ENCODE measurements at places on chromosomes 2 and 18.

GRCh38 chr2:71500426-71501079, 47.2 kb downstream of the DYSF start:
- DNase-seq = no peak

GRCh38 chr18:13437034-13437433, 218.5 kb downstream of the LDLRAD4 start:
- no peak for DNase-seq

- no peak for DNase-seq
These were observed 101.3 kb upstream of the NDUFV2 start for GRCh38 chr18:9001209-9001608.

DNA sequence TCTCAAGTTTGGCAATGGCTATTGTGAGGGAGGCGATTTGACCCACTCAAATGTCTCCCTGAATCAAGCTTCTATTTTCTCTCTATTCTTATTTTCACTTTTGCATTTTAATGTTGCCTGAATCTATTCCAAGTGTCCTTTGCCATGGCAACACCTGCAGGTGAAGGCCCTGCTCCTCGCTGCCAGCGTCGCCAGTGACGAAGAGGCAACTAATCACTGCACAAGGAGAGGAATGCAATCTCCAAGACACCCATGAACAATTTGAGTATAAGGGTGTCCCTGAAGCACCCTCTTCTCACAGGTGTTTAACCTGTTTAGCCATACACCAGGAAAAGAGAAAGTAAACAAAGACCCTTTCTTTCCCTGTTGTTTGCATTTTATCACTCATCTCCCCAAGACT, 165.6 kb upstream of the VRK2 start:
- no peak for DNase-seq

- no peak for DNase-seq
These were observed 46.3 kb downstream of the PTPN2 start for GRCh38 chr18:12837747-12838146.

- no peak for DNase-seq
These were observed 94.8 kb downstream of the QPCT start for GRCh38 chr2:37439131-37439642.

GRCh38 chr18:62281684-62282083, 43.4 kb upstream of the TNFRSF11A start:
- DNase-seq = no peak

- DNase-seq = no peak
These were observed 1197.4 kb downstream of the SUCLG1 start for GRCh38 chr2:83261591-83262136.

- no peak for DNase-seq
These were observed 259.3 kb downstream of the ALPK2 start for GRCh38 chr18:58369616-58370015.

- DNase-seq = no peak
These were observed 118.2 kb upstream of the SEC11C start for GRCh38 chr18:59021500-59021899.

- DNase-seq = no peak
These were observed 10.5 kb upstream of the TMSB10 start for GRCh38 chr2:84894758-84895520.

DNA sequence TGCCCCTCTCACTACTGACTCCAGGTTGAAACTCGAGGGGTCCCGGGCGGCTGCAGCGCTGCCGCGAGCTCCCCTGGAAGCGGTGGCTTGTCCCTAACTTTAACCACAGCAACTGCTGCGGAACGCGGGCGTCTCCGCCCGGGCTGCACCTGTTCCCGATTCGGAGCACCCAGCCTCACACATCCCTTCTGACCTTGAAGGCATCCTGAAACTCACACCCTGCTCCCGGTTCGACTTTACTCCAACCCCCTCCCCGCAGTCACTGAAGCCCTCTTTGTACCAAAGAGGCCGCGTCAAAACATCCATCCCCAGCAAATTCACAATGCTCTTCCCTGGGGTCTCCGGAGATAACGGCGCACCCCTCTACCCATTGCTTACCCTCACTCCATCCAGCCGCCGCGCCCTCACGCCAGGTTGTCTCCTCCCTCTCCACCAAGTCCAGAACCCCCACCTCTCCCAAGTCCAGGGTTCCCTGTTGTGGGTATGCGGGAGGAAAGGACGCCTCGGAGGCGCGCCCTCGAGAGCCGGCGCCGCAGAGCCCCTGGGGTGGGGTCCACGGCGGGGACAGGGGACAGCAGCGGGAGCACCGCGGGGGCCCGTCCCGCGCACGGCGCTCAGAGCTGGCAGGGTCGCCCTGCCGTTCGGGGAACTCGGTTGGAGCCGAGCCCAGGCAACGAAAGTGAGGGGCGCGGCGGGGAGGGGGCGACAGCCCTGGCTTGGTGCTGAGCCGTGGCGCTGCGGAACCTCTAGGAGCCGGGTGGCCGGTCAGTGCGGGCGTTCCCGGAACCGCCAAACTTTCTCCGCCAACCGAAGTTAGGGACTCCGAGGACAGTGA, 934 bp downstream of the MYO5B start:
- no peak for DNase-seq

GRCh38 chr2:102159295-102159694, 16.7 kb downstream of the IL1R1 start:
- no peak for DNase-seq

GRCh38 chr2:20404950-20405349, 41.9 kb upstream of the RHOB start:
- DNase-seq = no peak

- DNase-seq = no peak
These were observed 39.0 kb upstream of the LYPD6B start for GRCh38 chr2:148999451-148999921.

- DNase-seq = no peak
These were observed 87.2 kb upstream of the VRK2 start for GRCh38 chr2:57959390-57959789.

GRCh38 chr2:197107291-197108269, 181.1 kb upstream of the PGAP1 start:
- DNase-seq = no peak

DNA sequence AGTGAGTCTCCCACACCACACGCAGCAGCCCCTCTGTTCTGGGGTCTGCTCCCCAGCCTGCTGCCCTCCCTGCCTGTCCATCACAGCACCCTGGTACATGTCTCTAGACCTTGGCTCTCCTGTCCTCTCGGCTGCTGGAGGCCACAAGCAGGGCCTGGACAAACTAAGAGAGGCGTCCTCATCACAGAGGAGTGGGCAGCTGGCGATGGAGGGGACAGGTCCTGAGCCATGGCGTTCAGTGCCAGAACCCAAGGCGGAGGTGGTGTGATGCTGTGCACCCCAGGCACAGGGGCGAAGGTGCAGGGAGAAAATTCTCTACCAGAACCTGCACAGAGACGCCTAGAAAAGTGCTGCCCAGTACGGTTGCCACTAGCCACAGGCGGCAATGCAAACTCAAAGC, 47.4 kb downstream of the BIN1 start:
- no peak for DNase-seq

DNA sequence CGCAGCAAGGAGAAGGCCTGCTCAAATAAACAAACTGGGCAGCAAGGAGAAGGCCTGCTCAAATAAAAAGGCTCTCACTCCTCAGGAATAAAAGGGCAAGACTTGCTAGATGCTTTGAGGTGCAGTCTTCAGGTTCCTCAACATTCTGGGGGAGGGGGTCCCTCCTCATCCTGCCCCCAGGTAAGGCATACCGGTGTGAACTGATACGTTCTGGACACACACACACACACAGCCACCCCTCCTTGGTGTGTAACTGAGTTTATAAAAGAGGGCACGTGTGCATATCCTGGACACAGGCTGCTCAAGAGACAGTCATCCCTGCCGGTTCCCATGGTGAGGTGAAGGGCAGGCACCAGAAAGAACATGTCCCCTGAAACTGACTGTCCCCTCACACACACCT, 4.5 kb downstream of the TEX261 start:
- no peak for DNase-seq

- no peak for DNase-seq
These were observed 111.2 kb downstream of the BAZ2B start for GRCh38 chr2:159505196-159505595.

DNA sequence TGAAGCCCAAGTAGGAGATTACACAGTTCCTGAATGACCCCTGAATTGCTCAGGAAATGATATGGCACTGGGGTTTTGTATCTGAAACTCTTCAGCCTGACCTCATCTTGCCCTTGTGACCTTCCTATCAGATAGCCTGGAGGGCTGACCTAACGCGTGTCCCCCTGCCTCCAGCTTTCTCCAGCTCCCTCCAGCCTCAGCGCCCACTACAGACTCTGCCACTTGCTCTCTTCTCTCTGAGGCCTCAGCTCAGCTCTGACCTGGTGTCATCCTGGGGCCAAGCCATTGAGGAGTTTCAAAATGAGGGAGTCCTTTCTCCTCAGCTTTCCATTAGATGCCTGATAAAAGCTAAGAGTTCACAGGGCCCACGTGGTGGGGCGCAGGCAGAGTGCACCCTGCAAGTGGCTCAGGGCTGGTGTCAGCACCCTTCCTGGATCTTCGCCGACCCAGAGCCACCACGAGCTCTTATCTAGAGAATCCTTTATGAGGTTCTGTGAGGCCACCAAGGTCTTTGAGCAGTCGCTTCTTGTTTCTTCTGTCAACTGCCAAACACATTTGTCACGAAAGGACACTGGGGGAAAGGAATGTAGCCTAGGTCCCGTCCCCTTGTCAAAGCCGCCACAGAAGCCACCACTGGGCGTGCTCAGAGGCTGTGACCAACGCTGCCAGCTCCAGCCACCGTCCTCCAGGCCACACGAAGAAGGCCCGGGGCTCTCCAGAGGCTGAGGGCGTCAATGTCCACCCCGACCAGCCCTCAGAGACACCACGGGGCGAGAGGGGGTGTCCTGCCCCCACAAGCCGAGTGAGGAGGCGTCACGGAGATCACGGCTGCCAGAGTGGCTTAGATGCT, 131.3 kb upstream of the GPC1 start:
- DNase-seq = no peak

DNA sequence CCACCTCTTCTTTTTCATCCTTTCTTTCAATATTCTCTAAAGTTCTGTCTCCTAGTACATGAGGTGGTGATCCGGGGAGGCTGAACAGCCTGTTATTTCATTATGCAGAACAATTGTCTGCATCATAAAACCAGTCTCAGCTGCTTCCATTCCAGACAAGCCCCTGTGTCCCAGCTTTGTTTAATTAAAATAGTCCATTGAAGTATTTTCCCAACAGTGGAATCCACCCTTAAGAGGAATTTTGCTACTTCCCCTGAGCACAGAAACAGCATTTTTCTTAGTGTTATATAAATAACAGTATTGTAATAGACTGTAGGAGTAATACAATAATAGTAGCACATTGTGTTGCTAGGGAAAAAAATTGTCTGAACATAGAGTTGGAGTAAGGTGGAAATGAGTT, 395.4 kb upstream of the TCF4 start:
- DNase-seq = no peak

DNA sequence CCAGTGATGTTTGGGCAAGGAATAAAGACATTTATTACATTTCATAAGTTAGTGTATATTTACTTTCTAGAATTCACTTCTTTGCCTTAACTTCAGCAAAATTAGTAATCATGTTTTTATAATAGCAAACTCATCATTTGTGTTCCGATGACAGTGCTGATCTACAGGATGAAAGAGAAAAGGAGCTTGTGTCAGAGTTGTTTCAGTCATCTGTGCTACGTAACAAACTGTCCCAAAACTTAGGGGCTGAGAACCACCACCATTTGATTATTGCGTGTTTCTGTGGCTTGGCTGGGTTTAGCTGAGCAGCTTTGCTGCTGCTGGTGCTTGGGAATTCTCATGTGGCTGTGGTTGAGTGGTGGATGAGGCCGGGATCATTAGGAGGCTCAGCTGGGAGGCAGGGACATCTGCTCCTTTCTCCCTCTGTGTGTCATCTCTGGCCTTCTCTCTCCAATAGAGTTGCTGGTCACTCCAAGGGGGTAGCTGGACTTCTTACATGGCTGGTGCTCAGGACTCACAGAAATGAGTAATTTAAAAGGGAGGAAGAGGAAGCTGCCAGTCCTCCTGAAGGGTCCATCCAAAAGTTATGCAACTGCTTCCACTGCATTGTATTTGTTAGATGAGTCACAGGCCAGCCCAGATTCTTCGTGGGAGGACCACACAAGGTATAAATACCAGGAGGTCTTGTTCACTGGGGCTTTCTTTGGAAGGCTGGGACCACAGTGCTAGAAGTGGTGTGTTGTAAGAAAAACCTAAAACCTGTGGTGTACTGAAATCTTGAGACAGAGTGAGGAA, 43.4 kb upstream of the HAAO start:
- no peak for DNase-seq
